ENCODE measurements at places on chromosomes 13 and 19.

GRCh38 chr13:67123165-67123564 is 107.0 kb downstream of the PCDH9 start:
- no peak for DNase-seq

DNA sequence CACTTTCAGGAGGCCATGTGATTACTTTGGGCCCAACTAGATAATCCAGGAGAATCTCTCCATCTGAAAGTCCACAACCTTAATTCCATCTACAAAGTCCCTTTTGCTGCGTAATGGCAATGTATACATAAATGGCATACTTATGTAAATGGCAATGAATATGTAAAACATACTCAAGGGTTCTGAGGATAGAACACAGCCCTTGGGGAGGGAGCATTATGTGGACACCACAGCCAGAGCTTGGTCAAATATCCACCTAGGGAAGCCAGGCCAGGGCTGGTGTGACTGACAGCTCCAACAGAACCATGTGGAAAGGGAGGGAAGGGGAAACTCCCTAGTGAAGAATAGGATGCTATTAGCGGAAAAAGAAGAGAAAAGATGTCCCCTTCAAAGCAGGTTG is 496.2 kb downstream of the COG6 start:
- no peak for DNase-seq

DNA sequence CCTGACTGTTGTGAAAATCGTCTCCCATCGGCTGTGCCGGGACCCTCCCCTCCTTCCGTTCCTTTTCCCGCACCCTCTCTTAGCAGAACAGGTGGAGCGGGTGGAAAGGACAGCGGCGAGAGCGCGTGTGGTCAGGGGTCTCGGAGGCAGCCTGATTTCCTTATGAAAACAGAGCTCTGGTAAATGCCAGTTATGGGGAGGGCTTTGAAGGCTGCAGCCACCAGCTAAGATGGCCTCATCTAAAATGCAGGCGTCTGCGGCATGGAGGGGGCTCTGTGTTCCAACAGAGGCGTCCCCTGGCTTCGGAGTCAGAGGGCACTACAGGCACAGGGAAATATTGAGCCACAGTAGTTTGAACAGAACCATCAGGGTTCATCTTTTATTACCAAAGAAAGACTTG is 93.8 kb upstream of the SOX1 start:
- DNase-seq: no peak

- no peak for DNase-seq
These were observed 28.8 kb downstream of the ACTN4 start for GRCh38 chr19:38676023-38676877.

GRCh38 chr13:44159633-44160279 is 213.9 kb upstream of the SERP2 start:
- DNase-seq: no peak

DNA sequence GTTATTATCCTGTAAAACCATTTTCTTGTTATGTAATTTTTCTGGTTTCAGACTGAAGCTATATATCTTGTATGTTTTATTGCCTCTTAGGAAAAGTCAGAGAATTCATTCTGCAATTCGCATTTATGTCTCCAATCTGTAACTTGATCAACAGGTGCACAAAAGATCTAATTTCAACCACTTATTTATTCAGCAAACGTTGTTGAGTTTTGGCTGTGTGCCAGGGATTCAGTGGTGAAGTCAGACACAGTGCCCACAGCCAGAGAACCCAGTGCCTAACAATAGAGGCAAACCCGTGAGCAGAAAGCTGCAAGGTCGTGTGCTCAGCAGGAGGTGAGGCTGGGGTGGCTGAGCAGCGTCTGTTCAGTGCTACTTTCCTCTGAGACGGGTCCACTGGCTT is 119.5 kb upstream of the MCF2L start:
- DNase-seq: no peak

GRCh38 chr13:113179374-113180230 is 21.2 kb downstream of the PROZ start:
- peak; percentile 54 for DNase-seq

- no peak for DNase-seq
These were observed 2.2 kb upstream of the EEF1AKMT1 start for GRCh38 chr13:20775961-20776360.

GRCh38 chr19:47247308-47247990 is 8.9 kb upstream of the CCDC9 start:
- no peak for DNase-seq

GRCh38 chr13:59963827-59964226 is 199.9 kb downstream of the DIAPH3 start:
- no peak for DNase-seq

- DNase-seq: no peak
These were observed 5.3 kb downstream of the SLC25A15 start for GRCh38 chr13:40794414-40795368.

- DNase-seq: no peak
These were observed 4.0 kb upstream of the FLT3LG start for GRCh38 chr19:49469828-49470614.

GRCh38 chr19:48676487-48676886 is 3.7 kb upstream of the NTN5 start:
- no peak for DNase-seq

- DNase-seq: no peak
These were observed 393.6 kb downstream of the LMO7 start for GRCh38 chr13:76029706-76030105.

DNA sequence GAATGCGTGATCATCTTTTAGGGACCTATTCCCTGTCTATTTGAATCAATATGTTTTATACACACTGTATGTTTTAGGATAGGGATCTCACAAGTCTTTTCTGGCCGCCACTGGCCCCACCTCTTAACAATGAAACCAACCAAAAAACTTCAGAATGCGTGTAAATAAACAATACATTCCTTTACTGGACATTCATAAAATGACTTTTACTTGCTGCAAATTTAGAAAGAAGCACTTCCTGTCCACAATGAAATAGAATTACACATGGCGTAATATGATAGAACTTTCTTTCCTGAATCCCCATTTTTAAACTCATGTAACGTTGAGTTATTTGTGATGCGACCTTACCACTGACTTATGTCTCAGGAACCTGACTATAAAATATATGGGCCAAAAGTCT is 233.6 kb downstream of the SLITRK6 start:
- no peak for DNase-seq

GRCh38 chr19:55632463-55632834 is 8.1 kb upstream of the ZNF784 start:
- DNase-seq: peak; percentile 90

DNA sequence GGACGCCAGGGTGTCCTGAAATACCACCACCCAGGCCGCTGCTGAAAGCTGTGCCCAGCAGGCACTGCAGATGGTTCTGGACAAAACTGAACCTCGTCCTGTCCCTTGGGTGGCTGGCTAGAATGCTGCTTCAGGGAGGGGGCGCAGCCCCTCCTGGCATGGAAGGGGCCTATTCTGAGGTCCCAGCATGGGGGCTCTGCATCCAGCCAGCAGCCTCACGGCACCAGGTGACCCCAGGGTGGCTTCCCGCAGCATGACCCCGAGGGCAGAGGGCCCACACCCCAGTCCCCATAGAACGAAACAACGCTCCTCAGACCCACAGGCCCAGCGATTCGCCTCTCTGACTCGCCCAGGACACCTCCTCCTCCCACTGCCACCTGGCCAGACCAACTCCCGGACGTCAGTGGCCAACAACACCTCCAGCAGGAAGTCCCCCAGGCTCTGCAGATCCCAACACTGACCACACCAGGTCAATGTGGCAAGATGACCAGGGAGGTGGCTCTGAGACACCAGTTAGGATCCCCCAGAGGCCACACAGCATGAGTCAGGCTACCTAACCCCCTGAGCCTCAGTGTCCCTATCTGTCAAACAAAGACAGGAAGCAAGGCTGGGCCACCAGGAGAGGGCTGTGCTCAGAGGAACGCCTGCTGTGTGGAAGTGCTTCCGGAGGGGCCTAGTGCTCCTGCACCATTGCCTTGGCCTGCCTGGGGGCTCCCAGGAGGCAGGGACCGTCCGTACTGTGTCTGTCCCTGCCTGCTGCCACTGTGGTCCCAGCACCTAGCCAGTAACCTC is 6.1 kb downstream of the MKNK2 start:
- no peak for DNase-seq

DNA sequence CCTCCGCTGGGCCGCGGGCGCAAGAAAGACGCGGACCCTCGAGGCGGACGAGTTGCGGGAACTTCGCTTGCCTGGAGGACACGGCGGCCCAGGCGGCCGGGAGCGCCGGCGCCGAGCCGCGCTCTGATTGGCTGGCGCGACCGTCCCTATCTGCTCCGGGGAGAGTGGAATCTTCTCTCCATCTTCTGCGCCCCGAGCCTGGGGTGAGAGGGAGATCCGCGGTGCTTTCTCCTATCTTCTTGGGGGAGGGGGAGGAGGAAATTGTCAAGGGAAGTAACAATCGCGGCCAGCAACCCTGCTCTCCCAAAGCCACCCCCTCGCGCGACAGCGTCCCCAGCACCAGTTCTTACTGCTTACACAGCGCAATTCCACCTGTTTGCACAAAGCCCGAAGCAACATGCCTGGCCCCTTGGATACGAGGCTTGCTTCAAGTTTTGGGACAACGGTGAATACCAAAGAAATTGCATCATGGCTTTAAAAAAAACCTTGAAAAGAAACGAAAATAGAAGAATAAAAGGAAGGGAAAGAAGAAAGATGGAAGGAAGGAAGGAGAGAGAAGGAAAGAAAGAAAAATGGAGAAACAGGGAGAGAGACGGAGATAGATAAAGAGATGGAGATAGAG is 4.8 kb downstream of the SOX21 start:
- no peak for DNase-seq

DNA sequence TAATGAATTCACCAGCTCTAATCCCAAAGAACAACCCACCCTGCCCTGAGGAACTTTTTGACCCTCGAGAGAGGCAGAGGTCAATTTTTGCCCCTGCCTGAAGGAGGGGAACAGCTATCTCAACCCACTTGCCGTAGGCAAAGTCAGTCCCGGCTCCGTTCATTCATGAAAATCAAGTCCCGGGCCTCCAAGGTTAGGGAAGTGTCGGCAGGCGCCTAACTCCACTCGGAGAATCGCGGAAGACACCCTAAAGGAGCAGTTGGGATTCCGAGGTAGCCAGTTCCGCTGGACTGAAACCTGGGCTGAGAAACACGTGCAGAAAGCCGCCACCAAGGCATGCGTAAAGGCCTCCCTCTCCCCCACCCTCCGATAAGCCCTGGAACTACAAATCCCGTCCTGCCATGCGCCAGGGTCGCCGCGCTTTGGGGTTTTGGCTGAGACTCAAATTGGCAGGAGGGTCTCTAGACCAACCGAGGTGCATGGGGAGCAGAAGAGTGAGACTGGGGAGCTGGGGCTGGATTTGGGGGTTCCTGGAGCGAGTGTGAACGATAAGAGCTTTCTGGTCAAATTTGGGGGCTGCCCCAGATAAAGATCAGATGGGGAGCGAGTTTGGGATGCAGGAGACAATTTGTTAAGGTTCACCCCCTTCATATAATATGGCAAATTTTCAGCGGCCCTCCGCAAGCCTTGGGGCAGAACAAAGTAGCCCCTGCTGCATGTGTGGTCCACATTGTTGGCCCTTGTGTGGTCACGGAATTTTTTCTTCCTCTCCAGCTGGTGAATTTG is at the start of gene TNPO2:
Gene TNPO2 (minus strand): TSS at position 292 of the 786 bp plus-strand sequence. CDS start 2,955 bp downstream, outside the sequence.
- peak; percentile 76 for DNase-seq

Measured in NT2/D1 (cell line).